ENCODE measurements at places on chromosomes 2 and 18. TPM values are rescaled to one million over a fixed set of nuclear protein-coding genes. Genes with fewer than 3 reads are reported as not detected.
A peak's percentile ranks its signal among the peaks of the same experiment; 100 is the strongest.

UPP2 gene
- total RNA-seq, result not detected

CHRNA1 gene
- 0.19 TPM for total RNA-seq

CRYBA2 gene
- total RNA-seq, result not detected

TEX44 gene
- not detected for total RNA-seq

GRCh38 chr2:133369901-133370658 lies 198.2 kb downstream of the NCKAP5 start:
- DNase-seq, result no peak

- DNase-seq, result no peak
These were observed 596.0 kb downstream of the LRP1B start for GRCh38 chr2:141534666-141535362.

MERTK gene
- total RNA-seq, result 6.6 TPM

DNA sequence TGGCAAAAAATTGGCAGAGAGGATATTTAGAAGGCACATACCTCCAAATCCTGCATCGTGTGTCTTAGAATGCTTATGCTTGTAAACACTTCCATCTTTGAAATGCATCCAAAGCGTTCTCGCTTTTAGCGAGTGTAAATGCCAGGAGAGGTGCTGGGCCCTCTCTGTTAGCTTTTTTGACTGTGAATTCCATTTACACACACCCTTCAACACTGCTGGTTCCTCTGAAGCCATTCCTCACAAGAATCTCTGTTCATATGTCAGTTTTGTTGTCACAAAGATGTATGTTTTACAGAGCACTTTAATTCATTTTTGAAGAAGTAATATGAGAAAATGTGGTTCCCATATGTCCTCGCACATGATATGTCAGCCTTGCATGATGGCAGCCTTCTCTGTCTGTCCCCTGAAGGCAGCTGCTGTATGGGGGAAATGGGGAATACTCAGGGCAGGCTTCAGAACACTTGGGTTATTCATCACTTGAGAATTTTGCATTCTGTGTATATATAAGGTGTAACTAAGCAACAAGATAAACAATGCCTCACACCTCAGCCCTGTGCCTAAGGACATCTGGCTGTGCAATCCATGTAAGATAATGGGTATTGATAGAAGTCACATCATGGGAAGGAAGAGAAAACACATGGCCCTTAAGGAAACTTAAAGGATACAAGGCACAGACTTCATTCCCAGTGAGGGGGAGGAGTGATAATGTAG lies 52.3 kb downstream of the RAB27B start:
- no peak for DNase-seq

BCL11A gene
- total RNA-seq, result 37.5 TPM

- DNase-seq, result no peak
These were observed 112.2 kb downstream of the TANC1 start for GRCh38 chr2:159080641-159081040.

GRCh38 chr2:85254540-85255300 lies 73.1 kb downstream of the TGOLN2 start:
- DNase-seq, result no peak

GALR1 gene
- not detected for total RNA-seq

GRCh38 chr18:80065705-80066104 lies 31.5 kb downstream of the RBFA start:
- peak; percentile 28 for DNase-seq

- DNase-seq, result no peak
These were observed 34.5 kb upstream of the L3MBTL4 start for GRCh38 chr18:6449213-6449612.

TLX2 gene
- total RNA-seq, result not detected

ITGB6 gene
- total RNA-seq, result 5.0 TPM

- no peak for DNase-seq
These were observed 13.6 kb downstream of the DHRS9 start for GRCh38 chr2:169082995-169083394.

DNA sequence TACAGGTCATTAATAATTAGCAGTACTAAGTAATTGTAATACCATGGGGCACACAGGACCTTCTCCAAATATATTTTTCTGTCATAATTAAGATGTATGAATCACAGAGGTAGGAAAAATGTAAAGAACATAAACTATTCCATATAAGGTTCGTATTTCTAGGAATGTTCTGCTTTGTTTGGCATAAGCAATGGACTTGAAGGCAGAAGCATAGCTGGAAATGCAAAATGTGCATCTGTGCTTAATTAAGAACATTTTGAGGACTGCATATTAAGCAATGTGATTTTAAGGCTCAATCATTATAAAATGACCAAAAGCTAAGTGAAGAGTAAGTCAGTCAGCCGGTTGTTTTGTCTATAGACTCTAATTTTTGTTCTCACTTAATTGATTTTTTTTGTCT lies 123.2 kb downstream of the RBM43 start:
- no peak for DNase-seq

NXPH2 gene
- total RNA-seq, result not detected

GRCh38 chr18:576924-577323 lies 3.3 kb upstream of the CETN1 start:
- DNase-seq, result no peak

DNA sequence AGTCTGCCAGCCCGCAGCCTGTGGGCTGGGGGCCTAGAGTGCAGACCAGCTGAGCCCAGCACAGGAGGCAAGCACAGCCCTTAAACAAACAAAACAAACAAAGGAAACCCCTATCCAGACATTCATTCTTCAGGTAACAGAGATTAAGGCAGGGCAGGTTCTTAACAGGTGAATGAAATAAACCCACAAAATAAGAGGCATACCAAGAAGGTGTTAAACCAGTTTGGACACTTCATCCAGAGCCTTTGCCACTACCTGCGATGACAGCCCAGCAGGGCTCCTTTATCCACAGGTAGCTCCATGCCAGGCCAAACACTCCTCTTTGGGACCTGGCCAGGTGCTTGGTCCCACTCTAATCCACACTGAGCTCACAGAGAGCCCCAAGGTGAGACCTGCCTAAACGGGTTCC lies 209.7 kb upstream of the SIX2 start:
- no peak for DNase-seq

DNA sequence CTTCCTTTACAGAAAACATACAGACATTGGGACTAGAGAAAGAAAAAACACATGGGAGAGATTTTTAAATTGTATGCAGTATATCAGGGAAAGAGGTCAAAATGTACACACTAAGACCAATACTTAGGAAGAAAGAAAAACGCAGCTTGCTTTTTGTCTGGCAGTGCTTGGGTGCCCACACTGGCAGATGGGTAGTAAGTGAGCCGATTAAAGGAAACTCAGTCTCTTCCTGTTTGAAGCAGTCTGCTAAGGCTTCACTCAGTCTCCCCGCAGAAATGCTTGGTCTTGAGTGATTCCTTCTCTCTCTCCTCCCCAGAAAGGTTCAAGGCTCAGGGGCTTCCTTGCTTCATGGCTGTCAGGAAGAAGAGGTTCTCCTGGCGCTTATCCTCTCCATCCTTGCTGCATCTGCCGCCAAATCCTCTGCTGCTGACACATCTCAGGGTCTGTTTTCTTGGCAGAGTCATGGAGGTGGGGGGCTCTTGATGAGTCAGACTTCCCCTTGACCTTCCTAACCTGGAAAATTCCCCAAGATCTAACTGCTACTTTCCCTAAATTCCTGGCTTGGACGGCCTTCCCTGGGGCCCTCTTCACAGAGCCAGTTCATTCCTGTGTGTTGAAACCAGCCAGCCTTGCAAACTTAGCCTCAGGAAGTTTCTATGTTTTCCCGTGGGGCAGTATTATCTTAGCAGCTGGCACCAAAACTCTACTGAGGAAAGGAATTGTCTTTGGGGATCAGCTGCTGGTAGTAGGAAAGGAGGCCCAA lies 10.5 kb upstream of the TMSB10 start:
- no peak for DNase-seq

DNA sequence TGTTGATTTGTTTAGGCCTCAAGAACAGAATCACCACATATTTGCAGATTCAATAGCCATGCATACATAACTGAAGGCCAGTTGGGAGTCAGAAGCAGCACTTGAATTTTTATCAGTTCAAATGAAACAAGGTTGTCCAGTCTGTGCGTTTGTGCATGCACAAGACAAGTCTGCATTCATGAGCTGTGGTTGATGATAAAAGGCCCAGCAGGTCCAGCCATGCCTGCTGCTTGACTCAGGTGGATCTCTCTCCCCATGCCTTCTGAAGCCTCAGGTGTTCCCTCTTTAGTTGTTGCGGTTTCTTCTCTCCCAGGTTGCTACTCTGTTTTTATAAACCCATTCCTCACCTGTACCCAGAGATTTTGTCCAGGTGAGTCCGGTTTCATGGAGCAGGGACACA lies 124.5 kb downstream of the CCDC102B start:
- DNase-seq, result no peak

- no peak for DNase-seq
These were observed 384.0 kb downstream of the NBAS start for GRCh38 chr2:15177103-15177502.

FOXD4L1 gene
- total RNA-seq, result not detected

DNA sequence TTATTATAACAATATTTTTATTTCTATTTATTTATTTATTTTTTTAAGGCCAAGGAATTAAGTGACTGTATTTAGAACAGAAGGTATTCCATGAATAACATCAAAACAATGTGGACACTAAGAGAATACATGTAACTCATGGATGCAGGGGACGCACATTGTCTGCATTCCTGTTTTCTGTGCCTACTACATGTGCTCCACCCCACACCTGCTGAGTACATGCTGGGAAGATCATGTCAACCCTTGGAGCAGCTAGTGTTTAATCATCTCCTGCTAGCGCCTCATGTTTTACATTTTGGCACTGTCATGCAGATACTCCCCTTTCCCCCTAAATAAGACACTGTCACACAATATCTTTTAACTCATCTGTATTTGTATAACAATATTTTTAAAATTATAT lies 29.3 kb downstream of the DPYSL5 start:
- no peak for DNase-seq

DNA sequence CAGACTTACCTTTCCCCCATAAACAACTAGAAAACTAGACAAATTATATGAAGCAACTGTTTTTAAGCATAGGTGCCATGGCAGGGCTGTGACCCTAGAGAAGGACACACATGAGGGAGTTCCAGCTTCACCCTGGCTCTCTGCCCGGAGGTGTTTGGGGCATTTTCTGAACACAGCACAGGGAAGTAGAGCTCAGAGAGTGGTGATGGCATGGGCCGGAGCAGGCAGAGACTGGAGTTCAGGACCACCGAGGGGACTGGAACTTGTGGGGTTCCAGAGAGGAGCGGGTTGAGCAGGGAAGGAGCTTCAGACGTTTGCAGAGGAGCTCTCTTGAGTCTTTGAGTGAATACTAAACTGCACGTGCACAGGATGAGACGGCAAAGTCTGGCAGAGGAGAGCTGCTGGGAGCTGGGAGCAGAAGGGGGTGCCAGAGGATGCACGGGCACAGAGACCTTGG lies 26.5 kb upstream of the KLF11 start:
- DNase-seq, result no peak

RHOB gene
- 208 TPM for total RNA-seq

- DNase-seq, result peak; percentile 89
These were observed 71.7 kb downstream of the HS1BP3 start for GRCh38 chr2:20578895-20579825.

HOXD1 gene
- not detected for total RNA-seq

FAM237A gene
- 1.2 TPM for total RNA-seq

C18orf54 gene
- 1.8 TPM for total RNA-seq

GRCh38 chr2:230823264-230823964 lies 41.3 kb upstream of the ITM2C start:
- no peak for DNase-seq

DNA sequence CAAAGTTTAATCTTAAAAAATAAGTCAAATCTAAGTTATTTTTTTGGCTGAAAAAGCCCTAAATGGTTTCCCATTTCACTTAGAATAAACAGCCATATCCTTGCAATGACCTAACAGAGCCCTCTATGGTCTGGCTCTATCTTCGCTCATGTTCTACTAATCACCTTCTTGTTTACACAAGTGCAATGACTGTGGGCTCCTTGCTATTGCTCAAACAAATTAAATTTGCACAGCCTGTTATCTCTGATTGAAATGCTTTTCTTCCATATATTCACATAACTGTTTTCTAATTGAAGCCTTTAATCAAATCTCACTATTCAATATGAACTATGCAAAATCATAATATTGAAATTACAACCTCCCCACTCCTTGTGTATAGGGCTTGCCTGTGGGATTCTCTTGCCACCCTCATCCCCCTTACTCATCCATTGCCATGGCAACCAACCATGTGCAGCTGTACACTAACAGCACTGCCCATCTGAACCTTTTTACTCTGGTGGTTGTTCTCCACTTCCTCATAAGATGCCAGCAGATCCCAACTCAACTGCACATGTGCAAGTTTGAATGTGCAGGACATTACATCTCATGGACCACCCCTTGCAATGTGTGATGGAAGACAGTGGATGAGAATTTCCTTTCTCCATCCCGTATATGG lies 1083.2 kb downstream of the SOCS6 start:
- no peak for DNase-seq

GRCh38 chr18:59063300-59063906 lies 76.3 kb upstream of the SEC11C start:
- DNase-seq, result no peak

- DNase-seq, result no peak
These were observed 6.7 kb downstream of the PSMD1 start for GRCh38 chr2:231063347-231063746.

DNA sequence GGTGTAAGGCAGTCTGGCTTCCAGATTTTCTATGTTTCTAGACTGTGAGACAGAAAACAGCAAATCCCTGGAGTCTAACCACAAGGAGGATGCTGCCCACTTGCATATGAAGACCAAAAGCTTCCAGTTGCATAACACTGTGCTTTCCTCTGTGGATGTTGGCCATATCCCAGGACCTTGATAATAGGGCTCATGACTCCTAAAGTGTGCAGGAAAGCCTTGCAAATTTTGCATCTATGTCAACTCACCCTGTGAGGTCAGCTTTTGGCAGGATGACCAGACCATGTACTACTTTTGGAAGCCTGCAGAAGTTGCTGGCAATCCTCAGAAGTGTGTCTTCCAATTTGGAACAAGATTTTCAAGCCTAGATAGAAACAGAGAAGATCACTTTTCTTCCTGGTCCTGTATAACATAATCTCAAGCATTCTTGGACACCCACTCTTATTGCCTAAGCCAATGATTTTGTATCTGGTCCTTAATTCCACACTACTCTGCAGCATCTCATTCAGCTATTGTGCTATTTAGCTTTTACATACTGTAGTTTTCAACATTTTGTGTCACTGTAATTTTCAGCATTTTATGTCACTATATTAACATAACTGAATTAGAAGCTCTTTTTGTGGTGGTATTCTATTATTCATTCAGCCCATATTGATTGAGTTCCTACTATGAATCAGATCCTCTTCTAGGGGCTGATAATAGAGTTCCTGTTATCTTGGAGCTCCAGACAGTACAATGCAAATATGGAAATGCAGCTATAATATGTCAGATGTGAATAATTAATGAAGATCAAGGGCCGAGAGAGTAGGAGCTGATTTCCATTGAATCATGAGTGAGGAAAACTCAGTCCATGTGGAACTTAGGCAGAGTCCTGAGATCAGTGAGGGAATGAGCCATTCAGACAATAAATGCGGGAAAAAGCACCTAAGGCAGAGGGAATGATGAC lies 85.3 kb upstream of the RAB27B start:
- no peak for DNase-seq
